ENCODE measurements at places on chromosomes 5 and 9. TPM values are rescaled to one million over a fixed set of nuclear protein-coding genes. Genes with fewer than 3 reads are reported as not detected.

GRCh38 chr5:171223927-171224326, 85.1 kb upstream of the TLX3 start:
- DNase-seq, result no peak

DNA sequence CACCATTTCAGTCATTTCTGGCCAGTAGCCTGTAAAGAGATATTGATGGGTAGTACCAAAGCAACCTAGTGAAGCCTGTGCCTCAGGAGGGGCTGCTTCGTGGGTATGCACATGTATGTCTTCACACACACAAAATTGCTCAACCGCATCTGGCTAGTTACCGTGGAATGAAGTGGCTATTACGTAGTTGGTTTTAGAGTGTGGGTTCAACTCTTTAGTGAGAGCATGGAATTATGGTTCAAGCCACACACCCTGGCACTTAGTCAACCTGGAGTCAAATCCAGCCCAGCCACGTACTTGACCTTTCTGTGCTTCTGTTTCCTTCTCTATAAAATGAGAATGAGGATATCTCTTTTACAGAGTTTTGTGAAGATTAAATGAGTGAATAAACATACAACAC, 174.9 kb downstream of the TTC39B start:
- no peak for DNase-seq

- no peak for DNase-seq
These were observed 2.7 kb downstream of the GPX3 start for GRCh38 chr5:151023047-151023615.

DNA sequence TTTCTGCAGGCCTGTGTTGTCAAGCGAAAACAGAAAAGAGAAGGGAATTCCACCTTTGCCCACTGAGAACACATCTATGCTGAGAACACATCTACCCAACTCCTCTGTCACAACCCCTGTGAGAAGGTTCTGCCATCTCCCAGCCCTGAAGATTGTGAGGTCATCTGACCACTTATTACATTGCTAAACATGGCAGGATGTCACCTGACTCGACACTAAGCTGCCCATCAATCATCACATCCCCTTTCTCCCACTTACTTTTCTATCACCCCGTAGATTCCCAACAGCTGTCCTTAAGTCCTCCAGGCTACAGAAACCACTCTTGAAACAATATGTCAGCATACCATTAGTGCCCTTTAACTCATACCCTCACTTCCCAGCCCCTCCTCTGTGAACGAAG, 64.2 kb upstream of the PRSS3 start:
- DNase-seq, result no peak

The SEMA6A gene
- 35.8 TPM for polyA plus RNA-seq

The STKLD1 gene
- 1.6 TPM for polyA plus RNA-seq

- DNase-seq, result no peak
These were observed 91.3 kb upstream of the LRRTM2 start for GRCh38 chr5:138966236-138966985.

GRCh38 chr5:107384256-107384655, 286.5 kb downstream of the EFNA5 start:
- DNase-seq, result no peak

DNA sequence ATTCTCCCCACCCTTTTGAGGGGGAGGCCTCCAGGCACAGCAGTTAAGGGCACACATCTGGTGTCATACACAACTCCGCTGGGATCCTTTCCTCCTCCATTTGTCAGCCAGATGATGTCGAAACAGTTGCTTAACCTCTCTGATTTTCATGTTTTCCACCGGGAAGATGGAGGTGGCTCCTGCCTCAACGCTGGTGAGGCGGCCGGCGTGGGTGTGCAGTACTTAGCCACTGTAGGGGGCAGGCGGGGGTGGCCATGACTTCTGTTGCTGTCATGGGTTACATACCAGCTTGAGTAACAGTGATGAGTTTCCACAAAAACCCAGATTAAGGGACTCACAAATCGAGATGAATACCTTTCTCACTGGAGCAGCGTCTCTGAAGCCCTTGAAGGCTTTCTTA, 63.1 kb upstream of the EPB41L4B start:
- DNase-seq, result no peak

DNA sequence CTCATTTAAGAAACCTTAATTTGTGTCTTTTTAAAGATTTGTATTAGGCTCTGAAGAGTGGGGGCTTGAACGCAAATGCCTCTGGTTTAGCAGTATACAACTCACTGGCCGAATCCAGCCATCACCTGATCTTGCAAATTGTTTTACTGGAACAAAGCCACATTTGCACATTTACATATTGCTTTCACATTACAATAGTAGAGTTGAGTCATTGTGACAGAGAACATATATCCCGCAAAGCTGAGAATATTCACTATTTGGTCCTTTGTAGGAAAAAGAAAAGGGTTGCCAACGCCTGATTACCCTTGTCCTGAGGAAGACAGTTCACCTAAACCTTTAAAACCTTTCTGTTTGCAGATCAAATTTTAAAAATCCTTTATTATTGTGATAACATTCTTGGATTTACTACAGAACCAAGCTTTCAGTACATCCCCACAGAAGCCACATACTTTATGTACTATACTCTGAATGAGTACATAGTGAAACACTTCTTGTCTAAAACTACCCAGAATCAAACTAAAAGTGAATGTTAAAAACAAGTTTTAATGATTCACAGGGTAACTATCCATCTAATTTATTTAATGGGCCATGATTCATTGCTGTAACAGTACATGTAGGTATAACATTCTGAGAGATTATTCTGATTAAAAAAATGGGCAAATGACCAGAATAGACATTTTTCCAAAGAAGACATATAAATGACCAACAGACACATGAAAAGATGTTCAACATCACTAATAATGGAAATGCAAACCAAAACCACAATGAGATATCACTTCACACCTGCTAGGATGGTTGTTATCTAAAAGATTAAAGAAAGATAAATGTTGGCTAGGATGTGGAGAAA, 161.0 kb downstream of the SLC25A46 start:
- no peak for DNase-seq

DNA sequence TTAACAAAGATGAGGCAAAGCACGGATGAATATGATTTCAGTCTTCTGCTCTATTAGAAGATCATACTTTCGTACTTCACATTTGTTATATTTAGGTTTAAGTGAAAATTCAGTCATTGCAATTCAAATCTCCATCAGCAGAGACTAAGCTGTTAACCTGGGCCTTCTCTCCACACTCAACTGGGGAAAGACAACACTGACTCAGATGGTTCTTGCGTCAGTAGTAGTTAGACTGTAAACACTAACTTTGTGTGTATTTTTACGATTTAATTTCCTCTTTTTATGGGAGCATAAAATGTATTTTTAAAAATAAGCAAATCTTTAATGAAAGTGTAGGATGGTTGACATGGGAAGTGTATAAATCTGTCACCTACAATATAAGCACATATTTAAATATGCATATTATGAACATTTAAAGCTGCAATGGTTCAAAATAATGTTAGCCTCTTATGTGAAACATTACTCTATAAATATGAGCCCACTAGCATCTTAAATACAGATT, 42.7 kb upstream of the ZNF608 start:
- no peak for DNase-seq

- no peak for DNase-seq
These were observed 9.5 kb downstream of the FBXO10 start for GRCh38 chr9:37566716-37567115.

The QRFP gene
- 0.74 TPM for polyA plus RNA-seq

DNA sequence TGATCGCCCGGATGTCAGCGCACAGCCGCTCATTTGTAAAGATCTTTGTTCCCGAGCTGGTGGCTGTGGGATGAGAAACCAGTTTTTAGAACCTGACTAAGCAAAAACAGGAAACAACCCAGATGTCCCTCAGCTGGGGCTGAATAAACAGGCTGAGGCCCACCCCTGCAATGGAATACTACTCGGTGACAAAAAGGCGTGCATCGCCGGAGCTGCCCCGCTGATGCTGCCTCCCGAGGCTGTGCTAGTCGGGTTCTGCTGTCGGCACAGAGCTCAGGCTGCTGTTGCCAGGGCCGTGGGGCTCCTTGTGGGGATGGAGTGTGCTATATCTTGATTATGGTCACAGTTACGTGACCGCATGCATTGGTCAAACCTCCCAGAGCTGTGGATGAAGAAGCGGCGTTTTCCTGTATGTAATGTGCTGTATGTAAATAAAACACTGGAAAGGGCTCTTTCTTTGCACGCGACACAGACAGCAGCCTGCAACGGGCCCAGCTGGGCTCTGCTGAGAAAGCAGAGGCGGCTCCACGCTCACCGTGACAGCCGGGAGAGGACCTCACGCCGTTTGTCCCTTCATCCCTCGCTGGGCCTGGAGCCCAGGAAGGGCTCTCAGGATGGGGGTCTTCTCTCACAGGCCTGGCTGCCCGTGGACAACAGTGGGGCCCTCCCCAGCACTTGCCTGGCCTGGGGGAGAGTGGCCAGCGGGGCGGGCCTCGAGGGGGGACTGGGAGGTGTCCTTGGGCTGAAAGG, 51.5 kb upstream of the RNU6ATAC start:
- DNase-seq, result peak; percentile 69
